Mucosa of gallbladder (tissue), 1 donor: ENCODE measurements at places on chromosomes 1 and 21. TPM values are rescaled to one million over a fixed set of nuclear protein-coding genes. Genes with fewer than 3 reads are reported as not detected.

The CDA gene
- total RNA-seq: 1.6 TPM

DNA sequence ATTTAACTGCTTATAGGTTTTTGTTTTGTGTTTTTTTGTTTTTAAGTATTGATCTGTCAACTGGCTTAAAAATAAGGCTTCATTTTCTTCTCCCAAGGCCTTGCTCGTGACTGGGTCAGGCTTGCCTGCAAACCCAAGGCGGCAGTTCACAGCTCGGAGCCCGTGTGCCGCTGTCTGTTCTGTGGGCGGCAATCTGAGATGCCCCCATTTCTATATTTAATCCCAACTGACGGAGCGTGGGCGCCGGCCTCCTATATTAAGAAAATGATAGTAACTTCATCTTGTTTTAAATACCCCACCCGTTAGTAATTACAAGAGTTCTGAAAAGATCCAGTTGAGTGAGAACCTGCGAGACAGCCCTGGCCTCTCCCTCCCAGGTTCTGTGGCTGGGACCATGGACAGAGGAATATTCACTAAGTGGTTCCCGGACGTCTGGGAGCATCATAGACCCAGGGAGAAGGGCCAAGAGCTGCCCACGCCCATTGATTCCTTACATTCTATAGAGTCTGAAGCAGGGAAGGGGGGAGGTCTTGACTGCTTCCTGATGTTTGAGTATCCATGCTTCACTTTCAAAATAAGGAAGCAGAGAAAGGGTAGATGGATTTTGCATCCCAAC, 42.6 kb upstream of the GPR153 start:
- no peak for DNase-seq

The OPTC gene
- not detected for total RNA-seq

DNA sequence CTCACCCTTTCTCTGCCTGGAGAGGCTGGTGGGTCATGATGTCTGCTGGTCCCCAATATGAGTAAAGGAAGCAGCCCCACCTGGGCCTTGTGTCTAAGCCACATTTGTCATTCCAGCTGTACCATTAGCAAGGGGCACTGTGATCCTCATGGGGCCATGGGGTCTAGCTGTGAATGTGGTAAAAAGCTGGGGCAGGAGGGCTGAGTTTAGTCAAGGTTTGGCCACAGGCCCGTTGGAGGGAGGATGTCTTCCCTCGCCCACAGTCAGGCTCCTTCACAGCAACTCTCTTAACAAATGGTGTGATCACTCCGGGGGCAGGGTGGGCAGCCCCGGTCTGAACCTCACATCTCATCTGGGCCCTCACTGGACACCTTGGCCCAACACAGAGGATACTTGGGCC, 115.4 kb downstream of the DMRTB1 start:
- no peak for DNase-seq
